ENCODE measurements at places on chromosomes 12 and 14. TPM values are rescaled to one million over a fixed set of nuclear protein-coding genes. Genes with fewer than 3 reads are reported as not detected.

The FOXN4 gene
- not detected for total RNA-seq

The TMEM132D gene
- total RNA-seq, result 1.1 TPM

The ESRRB gene
- 8.0 TPM for total RNA-seq

The CFAP251 gene
- 4.5 TPM for total RNA-seq

The ANKRD33 gene
- not detected for total RNA-seq

The C14orf132 gene
- total RNA-seq, result 35.2 TPM

The CLECL1 gene
- 0.41 TPM for total RNA-seq

The HEATR5A gene
- 32.8 TPM for total RNA-seq

The RDH11 gene
- total RNA-seq, result 49.4 TPM

The OASL gene
- 0.31 TPM for total RNA-seq

The WNK1 gene
- 140 TPM for total RNA-seq

The STRAP gene
- 60.3 TPM for total RNA-seq

The LALBA gene
- not detected for total RNA-seq

The SCNN1A gene
- total RNA-seq, result 35.9 TPM

The NXPH4 gene
- total RNA-seq, result 1.3 TPM

The ASIC1 gene
- 4.1 TPM for total RNA-seq

The TSPAN9 gene
- 162 TPM for total RNA-seq

The OR6C2 gene
- not detected for total RNA-seq

The MYO1H gene
- total RNA-seq, result 0.51 TPM

The TAOK3 gene
- 28.9 TPM for total RNA-seq

The FSCB gene
- 0.10 TPM for total RNA-seq

The C3AR1 gene
- total RNA-seq, result 2.6 TPM

The C1QL4 gene
- total RNA-seq, result not detected

The SSPN gene
- total RNA-seq, result 177 TPM

The NPFF gene
- not detected for total RNA-seq

The KCNC2 gene
- 3.9 TPM for total RNA-seq

The ANKS1B gene
- total RNA-seq, result 16.5 TPM

The GRIP1 gene
- 5.4 TPM for total RNA-seq

The KCNJ8 gene
- total RNA-seq, result 50.1 TPM

The HOTAIR gene
- total RNA-seq, result not detected

All from tongue (tissue), 3 donors.